ENCODE measurements at places on chromosomes 2 and 18. TPM values are rescaled to one million over a fixed set of nuclear protein-coding genes. Genes with fewer than 3 reads are reported as not detected.

The CFC1 gene
- not detected for total RNA-seq

The SOWAHC gene
- 1.4 TPM for total RNA-seq

The CCDC74B gene
- 1.2 TPM for total RNA-seq

The IKZF2 gene
- 4.9 TPM for total RNA-seq

The ACVR1C gene
- total RNA-seq: 0.46 TPM

The EML6 gene
- 2.7 TPM for total RNA-seq

The PLEKHH2 gene
- 4.9 TPM for total RNA-seq

The CPO gene
- 1.1 TPM for total RNA-seq

The CCDC102B gene
- total RNA-seq: 1.3 TPM

The ST6GAL2 gene
- total RNA-seq: not detected

The NTSR2 gene
- total RNA-seq: 0.85 TPM

The VWC2L gene
- not detected for total RNA-seq

The ALK gene
- not detected for total RNA-seq

The UPP2 gene
- total RNA-seq: not detected

The ABCG5 gene
- not detected for total RNA-seq

The KCNK3 gene
- 0.91 TPM for total RNA-seq

GRCh38 chr2:221245045-221245444 lies 327.1 kb downstream of the EPHA4 start:
- DNase-seq: no peak

- DNase-seq: no peak
Measured at GRCh38 chr18:13879492-13879891, 35.8 kb downstream of the MC2R start.

- DNase-seq: no peak
Measured at GRCh38 chr2:79171348-79171958, 11.9 kb upstream of the REG3A start.

DNA sequence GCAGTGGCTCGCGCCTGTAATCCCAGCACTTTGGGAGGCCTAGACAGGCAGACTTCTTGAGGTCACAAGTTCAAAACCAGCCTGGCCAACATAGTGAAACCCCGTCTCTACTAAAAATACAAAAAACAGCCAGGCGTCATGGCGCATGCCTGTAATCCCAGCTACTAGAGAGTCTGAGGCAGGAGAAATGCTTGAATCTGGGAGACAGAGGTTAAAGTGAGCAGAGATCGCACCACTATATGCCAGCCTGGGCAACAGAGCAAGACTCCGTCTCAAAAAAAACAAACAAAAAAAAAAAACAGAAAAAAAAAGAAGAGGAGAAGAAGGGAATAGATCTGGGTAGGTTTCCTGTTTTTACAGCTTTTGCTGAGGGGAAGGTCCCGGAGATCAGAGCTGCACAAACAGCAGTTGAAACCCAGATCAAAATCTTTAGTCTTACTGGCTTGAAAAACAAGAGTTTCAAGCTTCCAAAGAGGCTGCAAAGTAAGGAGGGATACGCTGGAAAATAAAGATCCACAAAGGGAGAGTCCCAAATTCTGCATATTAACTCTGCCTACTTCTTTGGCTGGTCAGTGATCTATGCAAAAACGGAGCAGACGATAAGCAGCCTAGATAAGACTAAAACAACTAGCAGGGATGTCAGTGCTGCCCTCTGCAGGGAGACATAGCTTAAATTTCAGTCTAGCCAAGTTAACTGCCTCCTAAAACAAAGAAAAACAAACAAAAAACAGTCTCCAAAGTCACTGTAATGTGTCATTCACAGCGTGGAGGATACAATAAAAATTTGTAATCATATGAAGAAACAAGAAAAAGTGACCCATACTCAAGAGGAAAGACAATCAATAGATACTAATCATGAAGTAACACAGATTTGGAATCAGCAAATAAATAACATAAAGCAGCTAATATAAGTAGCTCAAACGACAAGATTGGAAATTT lies 74.1 kb downstream of the TLK1 start:
- DNase-seq: no peak

- DNase-seq: no peak
Measured at GRCh38 chr2:14516844-14517243, 115.7 kb upstream of the LRATD1 start.

GRCh38 chr18:59767732-59768131 lies 70.5 kb upstream of the CCBE1 start:
- DNase-seq: no peak

GRCh38 chr18:61741881-61742454 lies 150.8 kb downstream of the RNF152 start:
- no peak for DNase-seq

DNA sequence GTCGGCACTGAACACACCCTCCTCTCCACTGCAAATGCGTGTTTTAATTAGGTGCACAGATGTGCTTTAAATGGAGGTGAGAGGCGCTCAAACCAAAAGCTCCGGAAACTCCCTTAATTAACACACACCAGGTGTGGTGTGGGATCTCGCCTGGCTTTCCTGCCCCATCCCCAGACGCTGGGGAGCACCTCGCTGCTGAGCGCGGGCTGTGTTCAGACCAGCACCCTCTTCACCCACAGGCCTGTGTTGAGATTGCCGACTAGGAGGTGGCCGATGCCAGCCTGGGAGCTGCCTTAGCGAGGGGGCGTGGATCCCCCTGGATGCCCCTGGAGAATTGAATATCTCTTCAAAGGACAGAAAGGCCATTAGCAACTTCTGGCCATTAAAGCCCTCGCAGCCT lies 171.7 kb downstream of the MYT1L start:
- no peak for DNase-seq

GRCh38 chr18:67969458-67969857 lies 452.9 kb upstream of the DSEL start:
- no peak for DNase-seq

DNA sequence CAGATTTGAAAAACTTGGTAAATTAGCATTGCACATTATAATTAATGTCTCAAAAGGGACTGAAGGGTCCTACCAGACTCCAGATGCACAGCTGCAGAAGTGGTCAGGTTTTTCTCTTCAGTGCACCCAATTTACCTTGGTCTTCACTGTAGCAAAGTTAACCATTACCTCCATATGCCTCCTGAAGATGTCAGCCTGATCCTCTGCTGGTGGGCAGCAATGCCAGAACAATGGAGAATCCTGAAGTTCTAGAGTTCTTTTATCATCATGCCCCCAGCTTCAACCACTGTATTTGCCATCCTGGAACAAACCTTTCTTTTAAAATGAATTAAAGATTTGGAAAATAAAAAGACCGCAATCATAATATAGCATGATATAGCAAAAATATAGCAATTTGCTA lies 1774.8 kb upstream of the CELF4 start:
- no peak for DNase-seq

GRCh38 chr2:162732946-162733698 lies 105.4 kb downstream of the KCNH7 start:
- no peak for DNase-seq

GRCh38 chr2:177460973-177461585 lies 68.5 kb downstream of the AGPS start:
- no peak for DNase-seq

DNA sequence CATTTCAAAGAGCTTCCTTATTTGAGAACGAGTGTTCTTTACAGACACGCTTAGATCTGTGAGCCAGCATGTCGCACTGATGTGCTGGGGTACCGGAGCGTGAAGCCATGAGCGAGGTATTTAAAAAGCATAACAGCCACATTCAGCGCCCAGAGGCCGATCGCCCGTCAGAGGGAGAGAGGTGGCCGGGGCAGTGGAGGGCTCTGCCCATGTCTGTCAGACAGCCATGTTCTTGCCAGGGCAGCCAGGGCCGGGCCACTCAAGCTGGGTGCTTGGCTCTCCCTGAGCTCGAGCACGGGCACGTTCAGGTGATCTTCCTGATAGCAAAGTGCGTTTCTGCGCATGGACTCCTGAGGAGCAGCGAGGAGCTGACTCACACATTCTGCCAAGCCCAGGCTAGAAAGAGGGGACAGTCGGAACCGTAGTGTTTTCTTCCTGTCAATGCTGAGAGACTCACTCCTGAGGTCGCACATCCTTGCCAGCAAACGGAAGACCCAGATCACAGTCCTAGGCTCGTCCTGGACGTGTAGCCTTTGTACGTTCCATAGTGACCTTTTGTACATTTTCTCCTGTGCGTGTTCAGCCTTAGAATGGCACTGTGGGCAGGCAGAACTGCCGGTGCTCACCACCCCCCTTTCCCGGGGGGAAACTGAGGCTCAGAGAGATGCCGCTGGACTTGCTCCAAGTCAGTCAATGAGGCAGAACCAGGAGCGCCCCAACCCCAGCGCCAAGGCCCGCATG lies 100.7 kb downstream of the NFATC1 start:
- DNase-seq: no peak

DNA sequence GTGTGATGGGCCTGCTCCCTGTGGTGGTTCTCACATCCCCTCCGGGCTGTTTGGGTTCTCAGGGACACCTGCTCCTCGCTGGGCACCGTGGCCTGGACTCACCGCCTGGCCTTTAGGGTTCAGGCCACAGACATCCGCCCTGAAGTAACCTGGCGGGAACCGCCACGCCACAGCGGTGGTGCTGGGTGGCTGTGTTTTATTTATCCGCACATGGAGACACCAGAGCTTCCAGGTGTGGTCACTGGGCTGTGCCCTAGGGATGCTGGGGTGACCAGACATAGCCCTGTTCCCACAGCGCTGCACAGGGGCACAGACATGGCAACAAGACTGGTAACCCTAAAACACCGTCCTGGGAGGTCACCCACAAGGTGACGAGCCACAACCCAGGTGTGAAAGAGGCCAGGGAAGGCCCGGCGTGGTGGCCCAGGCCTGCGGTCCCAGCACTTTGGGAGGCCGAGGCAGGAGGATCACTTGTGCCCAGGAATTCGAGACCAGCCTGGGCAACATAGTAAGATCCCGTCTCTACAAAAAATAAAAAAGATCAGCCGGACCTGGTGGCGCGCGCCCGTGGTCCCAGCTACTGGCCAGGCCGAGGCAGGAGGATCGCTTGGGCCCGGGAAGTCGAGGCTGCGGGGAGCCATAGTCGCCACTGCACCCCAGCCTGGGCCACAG lies 649 bp upstream of the HSBP1L1 start:
- no peak for DNase-seq

GRCh38 chr2:191041418-191042161 lies 27.6 kb upstream of the STAT1 start:
- DNase-seq: no peak

DNA sequence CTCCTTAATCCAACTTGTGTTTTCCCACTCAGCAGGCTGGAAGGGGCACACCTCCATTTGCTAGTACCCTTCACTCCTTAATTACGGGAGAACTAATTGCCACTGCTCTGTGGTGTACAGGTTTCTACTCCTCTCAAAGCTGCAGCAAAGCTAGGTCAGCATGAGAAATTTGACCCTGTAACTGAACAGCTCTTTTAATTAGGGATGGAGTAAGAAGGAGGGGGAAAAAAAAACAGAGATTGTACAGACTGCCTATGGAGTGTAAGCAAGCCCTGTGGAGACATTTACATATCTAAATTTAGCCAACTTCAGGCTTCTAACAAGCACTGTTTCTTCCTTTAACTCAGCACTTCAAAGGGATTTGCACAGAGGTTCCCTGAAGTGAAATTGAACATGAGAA lies 629.7 kb upstream of the SETBP1 start:
- no peak for DNase-seq

GRCh38 chr18:33161131-33161530 lies 279.4 kb downstream of the CCDC178 start:
- DNase-seq: no peak

DNA sequence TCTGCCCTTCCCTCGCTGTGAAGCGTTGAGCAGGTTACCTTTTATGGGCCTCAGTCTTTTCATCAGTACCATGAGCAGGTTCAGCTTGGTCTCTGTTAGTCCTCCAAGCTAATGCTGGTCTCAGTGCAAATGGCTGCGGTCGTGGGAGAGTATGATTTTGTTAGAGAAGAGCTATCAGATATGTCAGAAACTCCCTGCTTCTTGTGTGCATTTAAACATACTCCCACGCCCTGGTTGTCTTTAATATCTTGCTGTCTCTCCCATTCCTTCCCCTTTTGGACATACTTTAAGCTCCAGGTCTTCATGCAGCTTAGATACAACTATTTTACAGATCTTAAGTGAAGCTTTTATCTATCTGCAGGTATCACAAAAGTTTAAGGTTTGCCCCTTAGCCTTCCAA lies 62.9 kb downstream of the EFR3B start:
- DNase-seq: no peak

- DNase-seq: peak; percentile 31
Measured at GRCh38 chr2:221429741-221430491, 142.2 kb downstream of the EPHA4 start.

DNA sequence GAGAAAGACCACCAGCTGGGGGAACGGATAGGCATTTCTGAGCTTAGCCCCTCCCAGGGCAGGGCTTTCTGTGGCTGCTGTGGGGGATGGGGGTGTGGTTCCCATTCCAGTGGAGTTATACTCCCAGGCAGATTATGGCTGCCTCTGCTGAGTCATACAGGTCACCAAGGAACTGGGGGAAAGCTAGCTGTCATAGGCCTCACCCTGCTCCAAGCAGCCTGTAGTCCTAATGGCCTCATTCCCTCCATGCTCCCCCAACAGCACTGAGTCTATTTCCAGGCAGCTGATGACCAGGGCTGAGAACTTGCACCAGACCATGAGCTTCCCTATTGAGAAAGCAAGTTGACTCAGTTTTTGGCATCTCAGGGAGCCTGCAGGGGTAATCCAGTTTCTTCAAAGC lies 87.1 kb downstream of the GPR39 start:
- DNase-seq: no peak

DNA sequence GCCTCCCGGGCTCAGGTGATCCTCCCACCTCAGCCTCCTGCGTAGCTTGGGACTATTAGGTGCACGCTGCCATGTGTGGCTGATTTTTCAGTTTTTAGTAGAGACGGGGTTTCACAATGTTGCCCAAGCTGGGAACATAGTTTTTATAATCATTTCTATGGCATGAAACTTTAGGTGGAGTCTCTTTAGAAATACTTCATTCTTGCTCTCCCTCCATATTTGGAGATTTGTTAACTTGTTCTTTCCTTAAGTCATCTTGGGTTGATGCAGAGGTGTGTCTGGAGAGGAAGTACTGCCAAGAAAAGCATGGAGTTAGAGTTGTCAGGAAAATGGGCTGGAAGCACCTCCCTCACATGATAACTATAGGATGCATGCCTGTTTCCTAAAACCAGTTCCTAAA lies 17.4 kb downstream of the ZNF532 start:
- no peak for DNase-seq

DNA sequence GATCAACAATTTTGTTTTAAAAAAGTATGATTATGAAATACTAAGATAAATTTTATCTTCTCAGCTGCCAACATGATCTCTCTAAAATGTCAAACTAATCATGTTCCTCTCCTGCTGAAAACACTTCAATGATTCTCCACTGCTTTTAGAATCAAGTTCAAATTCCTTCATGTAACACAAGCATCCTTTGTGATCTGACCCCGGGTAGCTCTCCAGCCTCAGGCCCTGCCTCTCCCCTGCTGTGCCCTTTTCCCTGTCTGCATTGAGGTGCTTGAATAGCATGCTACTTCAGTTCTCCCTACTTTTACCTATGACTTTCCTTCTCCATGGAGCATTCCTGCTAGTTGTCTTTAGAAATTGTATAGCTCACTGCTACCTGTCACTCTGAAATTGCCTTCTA lies 274.8 kb downstream of the PDE11A start:
- no peak for DNase-seq
